ENCODE measurements at places on chromosomes 12 and 14. TPM values are rescaled to one million over a fixed set of nuclear protein-coding genes. Genes with fewer than 3 reads are reported as not detected.

DNA sequence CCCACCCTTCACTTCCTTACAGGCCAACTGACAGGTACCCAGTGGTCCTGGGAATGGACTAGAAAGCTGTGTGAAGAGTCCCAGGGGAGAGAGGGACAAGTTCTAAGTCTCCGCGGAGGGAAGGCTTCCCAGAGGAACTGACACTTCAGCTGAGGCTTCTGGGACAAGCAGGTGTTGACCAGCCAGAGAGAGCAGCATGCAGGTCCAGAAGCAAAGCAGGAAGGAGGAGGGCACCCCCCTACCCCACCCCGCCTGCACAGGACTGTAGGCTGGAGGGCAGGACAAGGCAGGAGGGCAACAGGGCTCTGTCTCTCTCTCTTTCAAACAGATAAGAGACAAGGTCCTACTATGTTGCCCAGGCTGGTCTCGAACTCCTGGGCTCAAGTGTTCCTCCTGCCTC is 58.2 kb upstream of the CORO1C start:
- H3K4me3 ChIP-seq = no peak overlapping the region
- no peaks in the 10 kb centered on the region for H3K27me3 ChIP-seq
- H3K4me1 ChIP-seq = no peaks in the 10 kb centered on the region
- no peaks in the 10 kb centered on the region for H3K36me3 ChIP-seq
- no peak overlapping the region for H3K27ac ChIP-seq
- DNase-seq = no peak

- no peaks in the 10 kb centered on the region for H3K36me3 ChIP-seq
- DNase-seq = no peak
- H3K27me3 ChIP-seq = no peaks in the 10 kb centered on the region
- H3K4me1 ChIP-seq = no peaks in the 10 kb centered on the region
- H3K27ac ChIP-seq = no peak overlapping the region
- H3K4me3 ChIP-seq = no peak overlapping the region
Observed at GRCh38 chr14:95396221-95396620, 76.5 kb upstream of the CLMN start.

DNA sequence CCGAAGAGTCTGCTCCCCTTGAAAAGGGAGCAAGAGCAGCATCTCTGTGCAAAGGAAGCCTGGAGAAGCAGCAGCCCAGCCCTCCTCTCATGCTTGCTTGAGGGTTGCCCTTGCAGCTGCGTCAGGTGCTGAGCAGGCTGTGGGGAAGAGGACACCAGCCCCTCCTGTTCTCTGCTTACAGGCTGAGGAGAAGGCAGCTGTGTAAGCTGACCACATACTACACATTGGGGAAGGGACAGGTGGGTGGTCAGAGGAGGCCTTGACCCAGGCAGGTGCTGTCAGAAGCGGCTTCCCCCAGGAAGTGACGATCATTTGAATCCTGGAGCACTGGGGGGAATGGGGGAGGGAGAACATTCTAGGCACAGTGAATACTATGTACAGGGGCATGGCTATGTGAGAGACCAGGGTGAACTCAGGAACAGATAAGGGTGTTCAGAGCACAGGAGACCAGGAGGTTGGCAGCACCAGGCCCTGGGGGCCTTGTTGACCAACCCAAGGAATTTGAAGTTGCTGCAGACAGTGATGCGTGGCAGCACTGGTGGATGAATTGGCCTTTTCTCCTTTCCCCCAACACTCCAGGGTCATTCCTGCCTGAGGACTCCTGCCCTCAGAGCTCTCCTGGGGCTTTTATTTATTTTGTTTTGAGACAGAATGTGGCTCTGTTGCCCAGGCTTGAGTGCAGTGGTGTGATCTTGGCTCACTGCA is 2.7 kb upstream of the KLC1 start:
- no peak for DNase-seq
- H3K4me1 ChIP-seq = peaks cover 5% of the 10 kb centered on the region
- H3K27me3 ChIP-seq = no peaks in the 10 kb centered on the region
- no peak overlapping the region for H3K4me3 ChIP-seq

GRCh38 chr12:124442772-124443445 is 124.5 kb downstream of the NCOR2 start:
- peaks cover 5% of the 10 kb centered on the region for H3K4me1 ChIP-seq
- peak overlapping the region; percentile 51 for H3K27ac ChIP-seq
- peak; percentile 74 for DNase-seq
- no peak overlapping the region for H3K4me3 ChIP-seq
- H3K27me3 ChIP-seq = no peaks in the 10 kb centered on the region

DNA sequence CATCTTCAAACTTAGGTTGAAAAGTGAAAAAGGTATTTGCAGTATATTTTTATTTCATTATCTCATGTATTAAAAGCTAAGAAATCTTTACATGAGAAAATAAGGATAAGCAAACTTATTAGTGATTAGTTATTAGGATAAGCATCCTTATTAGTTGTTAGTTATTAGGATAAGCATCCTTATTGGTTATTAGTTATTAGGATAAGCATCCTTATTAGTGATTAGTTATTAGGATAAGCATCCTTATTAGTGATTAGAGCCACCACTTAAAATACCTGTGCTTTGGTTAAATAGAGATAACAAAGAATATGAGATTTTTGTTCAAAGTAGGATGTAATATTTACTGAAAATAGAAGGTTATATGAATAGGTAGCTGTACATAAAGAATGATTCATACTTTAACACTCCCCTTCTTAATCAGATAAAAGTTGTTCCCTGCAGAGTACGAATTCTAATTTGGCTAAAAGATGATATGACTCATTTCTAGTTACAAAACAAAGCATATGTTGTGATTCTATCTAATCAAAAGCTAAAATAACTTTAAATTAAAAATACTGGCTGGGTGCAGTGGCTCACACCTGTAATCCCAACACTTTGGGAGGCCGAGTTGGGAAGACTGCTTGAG is 56.4 kb downstream of the KDM5A start:
- H3K27me3 ChIP-seq = no peaks in the 10 kb centered on the region
- DNase-seq = no peak
- H3K36me3 ChIP-seq = no peaks in the 10 kb centered on the region
- no peak overlapping the region for H3K27ac ChIP-seq
- no peaks in the 10 kb centered on the region for H3K4me1 ChIP-seq

GLS2 gene
- 0.29 TPM for total RNA-seq

DNA sequence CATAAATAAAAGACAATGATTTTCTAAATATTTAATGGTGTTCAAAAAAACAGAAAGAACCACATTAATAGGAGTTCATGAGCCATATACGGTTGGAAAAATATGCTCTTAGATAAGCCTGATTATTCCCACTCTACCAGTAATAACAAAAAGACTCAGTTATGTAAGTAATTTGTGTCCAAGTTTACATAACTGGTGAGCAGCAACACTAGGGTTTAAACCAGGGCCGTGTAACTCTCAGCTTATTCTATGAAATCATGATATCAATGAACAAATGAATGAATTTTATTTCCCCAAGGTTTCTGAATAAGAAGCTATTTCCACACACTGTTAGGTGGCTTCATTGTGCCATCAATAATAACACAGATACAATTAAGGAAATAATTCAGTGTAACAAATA is 98.3 kb downstream of the GARIN6 start:
- no peaks in the 10 kb centered on the region for H3K27me3 ChIP-seq
- DNase-seq = no peak
- no peaks in the 10 kb centered on the region for H3K4me1 ChIP-seq
- no peak overlapping the region for H3K27ac ChIP-seq

SIX4 gene
- total RNA-seq = 3.8 TPM

TMEM179 gene
- 2.3 TPM for total RNA-seq

DNAH10 gene
- total RNA-seq = 0.88 TPM

GRCh38 chr12:46455648-46456352 is 83.2 kb upstream of the SLC38A2 start:
- H3K4me1 ChIP-seq = peaks cover 24% of the 10 kb centered on the region
- H3K36me3 ChIP-seq = no peaks in the 10 kb centered on the region
- peak overlapping the region; percentile 72 for H3K27ac ChIP-seq
- no peak overlapping the region for H3K4me3 ChIP-seq
- no peaks in the 10 kb centered on the region for H3K27me3 ChIP-seq
